ENCODE measurements at places on chromosomes 3 and 15.

GRCh38 chr15:24054547-24055245, 367.6 kb upstream of the NDN start:
- no peak for DNase-seq

- no peak for DNase-seq
These were observed 3.1 kb downstream of the CSRNP1 start for GRCh38 chr3:39150148-39150802.

- DNase-seq: no peak
These were observed 14.4 kb upstream of the KY start for GRCh38 chr3:134665243-134665642.

- DNase-seq: peak; percentile 30
These were observed 612 bp downstream of the APPL1 start for GRCh38 chr3:57227930-57228751.

DNA sequence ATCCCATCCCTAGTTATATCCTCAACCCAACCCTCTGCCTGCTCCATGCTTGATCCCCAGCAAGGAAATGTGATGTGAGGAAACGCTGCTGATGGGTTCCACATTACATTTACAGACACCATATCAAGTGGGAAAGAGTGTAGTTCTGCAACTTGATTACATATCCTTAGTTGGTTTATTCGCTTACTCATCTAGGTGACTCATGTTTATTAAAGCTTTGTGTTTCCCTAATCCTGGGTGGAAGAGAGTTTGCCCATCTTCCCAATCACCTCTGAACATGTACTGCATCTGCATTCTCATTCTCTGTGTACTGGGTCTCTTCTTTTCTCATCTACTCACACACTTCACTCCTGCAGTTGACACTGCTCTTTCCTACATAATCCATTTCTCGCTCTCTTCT, 91.7 kb upstream of the PDZRN3 start:
- DNase-seq: no peak

DNA sequence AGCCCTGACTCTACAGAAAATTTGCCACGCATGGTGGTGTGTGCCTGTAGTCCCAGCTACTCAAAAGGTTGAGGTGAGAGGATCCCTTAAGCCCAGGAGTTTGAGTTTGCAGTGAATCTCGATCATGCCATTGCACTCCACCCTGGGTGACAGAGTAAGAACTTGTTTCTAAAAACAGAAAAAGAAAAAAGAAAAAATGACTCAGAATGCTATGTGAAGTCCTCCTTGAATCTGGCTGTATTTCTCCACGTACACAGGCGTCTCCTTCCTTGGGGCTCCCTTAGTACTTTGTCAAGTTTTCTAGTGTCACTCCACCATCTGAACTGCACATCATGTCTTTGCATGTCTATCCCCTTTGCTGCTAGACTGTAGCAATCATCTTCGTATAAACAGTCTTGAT, 104.4 kb downstream of the LMLN start:
- DNase-seq: no peak

- no peak for DNase-seq
These were observed 9.8 kb upstream of the TXNRD3 start for GRCh38 chr3:126664591-126665214.

DNA sequence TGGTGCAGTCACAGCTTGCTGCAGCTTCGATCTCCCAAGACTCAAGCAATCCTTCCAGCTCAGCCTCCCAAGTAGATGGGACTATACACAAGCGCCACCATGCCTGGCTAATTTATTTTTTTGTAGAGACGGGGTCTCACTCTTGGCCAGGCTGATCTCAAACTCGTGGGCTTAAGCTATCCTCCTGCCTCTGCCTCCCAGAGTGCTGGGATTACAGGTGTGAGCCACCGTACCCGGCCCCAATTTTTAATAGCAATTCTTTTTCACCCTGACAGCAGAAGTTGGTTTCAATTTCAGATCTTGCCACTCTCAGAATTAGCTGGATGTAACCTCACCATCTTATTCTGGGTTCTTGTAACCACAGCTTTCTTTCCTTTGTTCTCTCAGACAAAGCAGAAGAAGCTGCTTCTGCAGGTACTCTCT, 64.8 kb downstream of the TRIM71 start:
- DNase-seq: no peak

DNA sequence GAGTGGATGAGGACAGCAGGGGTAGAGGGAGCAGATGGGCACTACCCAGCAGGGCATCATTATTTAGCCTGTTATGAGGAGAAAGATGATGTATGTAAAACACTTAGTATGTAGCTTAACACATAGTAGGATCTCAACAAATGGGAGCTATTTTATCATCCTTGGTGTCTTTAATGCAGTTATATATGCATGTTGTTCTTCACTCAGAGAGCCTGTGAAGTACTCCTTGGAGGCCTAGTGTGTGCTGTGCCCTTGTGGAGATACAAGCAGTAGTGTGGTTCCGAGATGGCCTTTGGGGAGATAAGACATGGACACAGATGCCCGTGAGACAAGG, 124.2 kb downstream of the LIPC start:
- DNase-seq: no peak

DNA sequence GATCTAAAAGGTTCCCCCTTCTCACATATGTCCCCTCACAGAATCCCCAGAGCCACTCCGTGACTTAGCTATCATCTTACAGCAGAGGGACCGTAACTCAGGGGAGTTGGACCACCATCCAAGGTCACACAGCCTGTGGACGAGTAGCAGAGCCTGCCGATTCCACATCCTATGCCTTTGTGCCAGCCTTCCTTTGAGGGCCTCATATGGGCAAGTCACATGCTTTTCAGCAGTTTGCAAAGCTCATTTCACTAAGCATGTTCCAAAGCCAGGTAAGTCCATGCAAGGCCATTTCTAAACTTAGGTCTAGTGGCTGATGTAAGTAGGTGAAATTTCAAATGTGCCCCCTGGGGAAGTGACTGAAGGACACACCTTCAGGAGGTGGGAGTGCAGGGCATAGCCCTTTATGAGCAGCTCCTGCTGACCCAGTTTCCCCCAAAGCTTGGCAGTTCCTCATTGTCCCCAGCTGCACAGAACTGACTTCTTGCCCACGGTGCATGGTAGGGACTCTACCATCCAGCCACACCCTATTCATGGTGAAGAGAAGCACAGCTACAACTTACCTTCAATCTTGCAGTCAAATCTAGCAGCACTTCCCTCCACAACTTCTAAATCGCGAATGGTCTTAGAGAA, 33.3 kb upstream of the HACD2 start:
- DNase-seq: no peak

DNA sequence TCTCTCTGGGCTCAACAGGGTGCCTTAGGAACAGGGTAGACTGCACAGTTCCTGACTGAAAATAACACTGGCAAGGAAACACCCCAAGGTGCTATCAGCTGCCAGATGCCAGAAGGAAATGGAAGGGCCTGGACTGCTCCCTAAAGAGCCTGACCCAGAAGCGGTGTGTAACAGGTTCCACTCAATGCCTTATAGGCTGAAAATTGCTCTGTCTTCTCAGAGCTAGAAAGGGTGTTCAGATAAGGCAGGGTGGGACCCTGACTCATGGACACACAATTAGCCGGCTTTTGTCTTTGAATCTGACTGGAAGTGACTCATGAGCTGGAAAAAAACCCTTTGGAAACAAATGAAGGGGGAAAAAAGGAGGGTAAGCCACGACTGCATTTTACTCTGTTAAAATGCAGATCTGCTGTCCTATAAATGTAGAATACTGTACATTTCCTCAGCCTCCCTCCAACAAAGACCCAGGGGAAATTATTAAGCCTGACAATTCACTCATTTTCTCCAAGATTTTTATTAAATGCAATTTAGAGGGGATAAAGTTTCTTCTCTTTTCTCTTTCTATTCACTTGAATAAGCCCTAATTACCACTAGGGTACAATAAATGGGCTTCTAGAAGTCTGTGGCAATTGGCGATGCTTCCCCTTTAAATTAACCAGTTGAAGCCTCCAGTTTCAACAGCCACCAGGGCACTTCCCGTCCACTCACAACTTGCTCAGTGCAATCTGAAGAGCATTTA, 160.2 kb upstream of the TBL1XR1 start:
- DNase-seq: no peak
